ENCODE measurements at places on chromosomes 6 and 20.
A peak's percentile ranks its signal among the peaks of the same experiment; 100 is the strongest.

DNA sequence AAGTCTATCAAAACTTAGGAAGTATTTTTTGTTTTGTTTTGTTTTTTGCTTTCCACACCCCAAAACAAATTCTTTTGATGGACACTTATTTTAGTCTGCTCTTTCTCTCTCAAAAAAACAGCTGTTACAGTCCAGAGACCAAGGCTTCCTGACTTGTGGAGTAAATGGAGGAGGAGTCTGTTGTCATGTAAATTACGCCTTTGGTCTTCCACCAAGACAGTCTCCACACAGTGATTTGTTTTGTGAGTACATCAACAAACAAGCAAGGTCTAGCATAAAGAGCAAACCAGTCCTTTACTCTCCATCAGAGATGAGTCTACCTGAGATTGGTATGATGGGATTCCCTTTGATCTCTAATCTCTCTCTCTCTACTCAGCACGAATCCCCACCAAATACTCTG lies 588.0 kb upstream of the ARID1B start:
- no peak for DNase-seq

GRCh38 chr6:166826264-166826663 lies 130.1 kb downstream of the RNASET2 start:
- peak; percentile 3 for DNase-seq

DNA sequence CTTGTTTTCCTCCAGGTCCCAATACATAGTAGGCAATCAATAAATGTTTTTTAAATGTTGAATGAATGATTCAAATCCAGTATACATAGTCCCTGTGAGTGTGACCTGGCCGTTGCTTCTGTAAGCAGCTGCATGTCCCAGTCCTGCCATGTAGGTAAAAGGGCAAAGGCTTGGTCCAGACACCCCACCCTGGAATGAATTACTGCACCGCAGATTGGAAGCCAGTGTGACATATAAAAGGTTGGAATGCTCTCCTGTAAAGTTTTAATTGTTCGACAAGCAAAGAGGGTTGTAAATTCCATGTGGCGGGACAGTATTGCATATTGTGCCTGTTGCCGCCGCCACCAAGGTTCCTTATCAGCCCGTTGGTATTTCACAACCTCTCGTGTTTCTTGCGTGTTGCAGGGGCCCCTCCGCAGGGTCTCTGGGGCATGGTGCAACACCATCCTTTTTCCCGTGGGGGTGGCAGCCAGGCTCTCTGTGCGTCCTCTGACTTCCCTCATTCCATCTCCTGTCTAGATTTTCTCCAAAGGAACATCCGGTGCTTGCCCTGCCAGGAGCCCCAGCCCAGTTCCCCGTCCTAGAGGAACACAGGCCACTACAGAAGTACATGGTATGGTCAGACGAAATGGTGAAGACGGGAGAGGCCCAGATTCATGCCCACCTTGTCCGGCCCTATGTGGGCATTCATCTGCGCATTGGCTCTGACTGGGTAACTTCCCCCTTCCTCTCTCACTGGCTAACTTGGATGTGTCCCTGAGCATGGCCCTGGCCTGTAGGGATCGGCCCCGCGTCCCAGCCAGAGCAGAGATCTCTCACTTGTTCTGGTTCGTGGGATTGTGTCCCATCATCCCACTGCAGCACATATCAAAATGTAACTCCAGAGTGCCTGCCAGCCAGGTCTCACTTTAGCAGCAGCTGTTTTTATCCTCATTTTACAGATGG lies 20.3 kb downstream of the POFUT1 start:
- no peak for DNase-seq

DNA sequence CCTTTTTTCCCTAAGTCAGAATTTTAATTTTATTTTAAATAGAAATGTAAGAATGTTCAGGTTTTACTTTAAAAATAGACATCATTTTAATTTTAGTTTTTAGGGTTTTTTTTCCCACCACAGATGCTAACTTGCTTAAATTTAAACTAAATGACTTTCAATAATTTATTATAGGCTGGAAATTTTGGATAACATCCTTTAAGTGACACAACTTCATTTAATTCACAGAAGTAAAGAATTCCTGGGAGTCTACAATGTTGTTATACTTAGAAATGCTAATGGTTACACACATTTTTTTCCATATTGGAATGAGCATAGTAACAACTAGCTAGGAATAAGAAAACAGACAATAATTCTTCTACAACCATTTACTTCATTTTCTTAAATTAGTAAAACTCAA lies 90.5 kb upstream of the PDE10A start:
- no peak for DNase-seq

DNA sequence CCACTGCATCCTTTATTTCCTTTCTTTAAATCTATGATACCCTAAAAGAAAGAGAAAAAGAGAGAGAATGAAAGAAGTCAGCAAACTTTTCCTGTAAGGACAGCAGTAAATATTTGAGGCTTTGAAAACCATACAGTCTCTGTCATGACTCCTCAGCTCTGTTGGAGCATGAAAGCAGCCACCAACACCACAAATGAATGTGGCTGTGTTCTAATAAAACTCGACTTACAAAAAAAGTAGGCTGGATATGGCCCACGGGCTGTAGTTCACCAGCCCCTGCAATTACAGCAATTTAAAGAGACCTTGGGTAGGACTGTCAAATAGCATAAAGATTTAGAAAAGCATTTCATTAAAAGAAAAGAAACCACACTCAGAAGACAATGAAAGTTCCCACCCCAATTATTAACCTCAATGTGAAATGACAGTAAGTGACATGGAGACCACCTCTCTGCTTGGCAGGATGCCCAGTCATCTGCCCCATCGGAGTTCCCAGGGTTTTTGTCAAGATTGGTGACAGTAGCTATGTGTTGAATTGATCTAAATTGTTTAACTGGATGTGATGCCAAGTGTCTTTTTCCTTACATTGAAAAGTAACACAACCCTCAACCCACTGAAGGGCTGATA lies 50.9 kb downstream of the TNFRSF21 start:
- DNase-seq: no peak

- no peak for DNase-seq
These were observed 75.2 kb downstream of the YTHDF1 start for GRCh38 chr20:63140514-63141433.

- DNase-seq: peak; percentile 5
These were observed 306.9 kb downstream of the DHX35 start for GRCh38 chr20:39268981-39269461.

DNA sequence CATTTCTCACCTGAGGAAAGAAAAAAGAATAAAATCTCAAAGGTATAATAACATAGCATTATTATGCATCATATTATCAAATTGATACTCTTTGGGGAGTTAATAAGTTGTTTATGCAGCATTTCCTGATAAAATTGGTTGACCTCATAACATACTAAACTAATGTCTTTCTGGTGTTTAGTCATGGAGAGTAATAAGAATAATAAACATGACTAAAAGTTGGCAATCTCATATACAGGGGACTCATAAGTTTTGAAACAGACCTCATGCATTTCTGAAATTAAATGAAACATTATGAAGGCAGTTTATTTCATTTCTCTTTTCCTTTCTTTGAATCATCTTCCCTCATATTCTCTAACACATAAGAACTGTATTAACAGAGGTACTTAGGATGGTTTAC lies 60.5 kb upstream of the PRDM1 start:
- peak; percentile 35 for DNase-seq

- no peak for DNase-seq
These were observed 99.4 kb downstream of the COL12A1 start for GRCh38 chr6:75106426-75106825.

- no peak for DNase-seq
These were observed 439.8 kb downstream of the BMP2 start for GRCh38 chr20:7207186-7207798.

GRCh38 chr6:125611573-125612344 lies 137.7 kb upstream of the HEY2 start:
- DNase-seq: peak; percentile 10

GRCh38 chr20:34922654-34923381 lies 32.8 kb downstream of the GSS start:
- DNase-seq: peak; percentile 90

DNA sequence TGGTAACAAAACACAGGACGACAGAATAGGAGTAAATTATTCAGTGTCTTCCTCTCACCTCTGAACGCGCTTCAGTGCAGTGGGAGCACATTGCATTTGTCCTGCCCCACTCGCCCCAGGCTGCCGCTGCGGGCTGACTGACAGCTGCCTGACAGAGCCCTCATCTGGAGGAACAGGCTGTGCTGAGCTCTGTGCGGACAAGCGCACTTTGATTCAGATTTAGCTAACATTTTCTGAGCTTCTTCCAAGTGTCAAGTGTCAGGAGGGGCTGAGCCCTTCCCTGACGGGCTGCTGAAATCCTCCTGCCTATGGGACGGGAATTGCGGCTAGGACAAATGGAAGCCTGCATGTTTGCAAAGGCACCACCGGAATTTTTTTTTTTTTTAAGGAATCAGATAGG lies 383.0 kb upstream of the CDH4 start:
- no peak for DNase-seq

DNA sequence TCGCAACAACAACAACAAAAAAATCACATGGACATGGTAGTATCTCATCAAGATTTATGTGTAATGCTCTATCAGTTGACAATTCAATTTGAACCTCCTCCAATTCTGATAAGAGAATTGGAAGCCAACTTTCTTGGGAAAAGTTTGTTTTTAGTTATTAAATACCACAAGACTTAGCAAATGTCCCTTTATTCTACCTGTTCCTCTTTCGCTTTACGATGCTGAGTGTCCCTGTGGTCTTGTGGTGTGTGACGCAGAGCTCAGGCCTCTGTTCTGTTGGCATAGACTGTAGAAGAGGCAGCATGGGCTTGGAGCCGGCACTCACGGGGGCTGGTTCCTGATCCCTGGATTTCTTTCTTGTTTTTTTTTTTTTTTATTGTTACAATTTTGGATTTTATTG lies 76.7 kb downstream of the PSMB1 start:
- no peak for DNase-seq

- DNase-seq: peak; percentile 35
These were observed at the start of gene VGLL2 for GRCh38 chr6:117265410-117266256. VGLL2 (plus strand) TSS chr6:117265558; CDS start chr6:117265764, 206 bp downstream.

DNA sequence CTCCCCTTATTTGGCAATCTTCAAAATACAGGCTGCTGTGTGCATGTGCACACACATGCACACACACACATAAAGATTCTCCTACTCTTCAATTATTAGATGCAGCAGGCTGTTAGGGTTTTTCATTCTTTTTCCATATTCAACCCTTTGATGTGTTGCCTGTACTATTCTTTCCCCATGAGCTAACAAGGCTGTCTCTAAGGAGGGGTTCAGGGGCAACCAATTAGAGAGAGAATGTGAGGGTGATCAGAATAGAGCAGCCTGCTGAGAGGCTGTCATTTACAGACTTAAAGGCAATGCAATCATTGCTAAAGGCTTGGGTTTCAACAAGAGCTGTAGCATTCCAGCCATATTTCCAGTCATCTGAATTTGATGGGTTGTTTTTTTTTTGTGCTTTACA lies 467.4 kb upstream of the ID4 start:
- no peak for DNase-seq

DNA sequence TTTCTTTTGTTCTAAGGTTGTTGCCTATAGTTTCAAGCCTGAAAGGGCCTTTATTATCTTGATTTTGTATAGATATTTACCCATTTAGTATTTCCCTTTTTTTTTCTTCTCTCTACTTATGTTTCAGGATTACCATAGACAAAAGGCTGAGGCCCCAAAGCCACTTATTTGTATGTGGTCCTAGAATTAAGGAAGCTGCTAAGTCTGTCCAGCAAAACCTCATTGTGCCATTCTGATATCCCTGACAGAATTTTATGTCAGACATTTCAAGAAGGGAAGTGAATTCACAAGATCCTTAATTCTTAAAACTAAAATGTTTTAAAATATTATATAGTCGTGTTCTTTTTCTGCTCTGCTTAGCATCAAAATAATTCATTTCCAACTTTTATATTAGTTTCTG lies 6.9 kb downstream of the HAO1 start:
- no peak for DNase-seq

DNA sequence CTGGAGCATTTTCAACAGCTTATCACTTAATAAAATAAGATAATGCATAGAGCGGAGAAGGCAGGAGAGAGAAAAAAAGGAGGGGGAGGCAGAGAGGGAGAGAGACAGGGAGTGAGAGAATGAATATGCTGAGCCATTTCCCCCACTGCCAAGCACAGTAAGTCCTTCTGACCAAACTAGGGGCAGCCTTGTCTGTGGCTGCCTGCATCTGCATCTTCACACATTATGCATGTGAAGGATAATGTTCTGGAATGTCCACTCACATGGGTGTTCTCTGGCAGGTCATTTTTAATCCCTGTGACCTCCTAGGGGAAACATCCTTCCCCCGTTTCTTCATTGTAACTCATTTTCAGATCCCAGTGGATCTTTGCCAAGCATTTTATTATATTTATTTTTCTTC lies 269.3 kb downstream of the FOXA2 start:
- no peak for DNase-seq

DNA sequence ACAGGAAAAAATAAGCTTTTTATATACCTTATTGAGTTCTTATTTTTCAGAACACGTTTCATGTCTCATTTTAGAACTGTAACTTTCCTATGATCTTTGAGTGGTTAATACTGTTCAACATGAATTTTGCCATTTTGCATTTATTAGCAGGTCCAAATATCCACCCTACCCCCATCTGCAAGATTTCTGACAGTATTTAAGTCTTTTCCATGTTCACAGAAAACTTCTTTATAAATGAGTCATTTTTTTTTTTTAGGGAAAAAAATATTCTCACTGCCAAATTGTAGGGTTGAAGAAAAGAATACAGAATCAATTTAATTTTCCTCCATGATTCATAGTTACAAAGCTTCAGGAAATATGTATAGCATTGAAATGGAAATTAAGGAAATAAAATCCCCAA lies 101.8 kb downstream of the COL21A1 start:
- no peak for DNase-seq

GRCh38 chr6:18264219-18264922 lies at the start of gene DEK:
DEK (minus strand) TSS chr6:18264530; CDS start chr6:18263987, 543 bp downstream.
- peak; percentile 81 for DNase-seq

Data from AG10803 (cell line).